ENCODE measurements at places on chromosomes 3 and 15.

GRCh38 chr3:60316121-60316797 is 935.0 kb downstream of the FHIT start:
- DNase-seq = no peak
- H3K36me3 ChIP-seq = no peaks in the 10 kb centered on the region
- no peak overlapping the region for H3K4me3 ChIP-seq
- H3K27me3 ChIP-seq = no peaks in the 10 kb centered on the region

GRCh38 chr3:185552358-185552877 is at the start of gene LIPH:
LIPH (minus strand) TSS chr3:185552588; CDS start chr3:185552471, 117 bp downstream.
- DNase-seq = no peak
- no peak within 1 kb of the TSS for H3K4me3 ChIP-seq
- H3K27ac ChIP-seq = no peak within 1 kb of the TSS
- H3K27me3 ChIP-seq = no peaks in the 10 kb centered on the region

GRCh38 chr3:39013289-39013688 is 38.5 kb downstream of the SCN11A start:
- no peak overlapping the region for H3K4me3 ChIP-seq
- no peaks in the 10 kb centered on the region for H3K4me1 ChIP-seq
- H3K27me3 ChIP-seq = no peaks in the 10 kb centered on the region

DNA sequence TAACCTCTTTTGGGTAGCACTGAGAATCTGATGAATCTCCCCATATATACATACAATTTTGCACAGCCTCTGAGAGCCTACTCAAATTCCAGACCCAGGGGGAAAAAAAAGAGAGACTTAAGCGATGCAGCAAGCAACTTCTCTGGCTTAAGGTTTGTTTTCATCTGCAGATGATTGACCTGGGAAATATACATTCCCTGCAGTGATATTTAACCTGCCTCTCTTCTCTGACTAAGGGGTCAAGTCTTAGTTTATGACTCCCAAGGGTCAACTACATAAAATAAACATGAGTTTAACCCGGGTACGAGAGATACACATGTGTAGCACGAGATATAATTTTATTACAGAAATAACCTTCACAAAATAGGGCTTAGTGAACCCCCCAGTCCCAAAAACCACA is 737.8 kb downstream of the TUSC7 start:
- no peaks in the 10 kb centered on the region for H3K36me3 ChIP-seq
- no peak for DNase-seq
- H3K4me1 ChIP-seq = no peaks in the 10 kb centered on the region
- no peaks in the 10 kb centered on the region for H3K27me3 ChIP-seq

DNA sequence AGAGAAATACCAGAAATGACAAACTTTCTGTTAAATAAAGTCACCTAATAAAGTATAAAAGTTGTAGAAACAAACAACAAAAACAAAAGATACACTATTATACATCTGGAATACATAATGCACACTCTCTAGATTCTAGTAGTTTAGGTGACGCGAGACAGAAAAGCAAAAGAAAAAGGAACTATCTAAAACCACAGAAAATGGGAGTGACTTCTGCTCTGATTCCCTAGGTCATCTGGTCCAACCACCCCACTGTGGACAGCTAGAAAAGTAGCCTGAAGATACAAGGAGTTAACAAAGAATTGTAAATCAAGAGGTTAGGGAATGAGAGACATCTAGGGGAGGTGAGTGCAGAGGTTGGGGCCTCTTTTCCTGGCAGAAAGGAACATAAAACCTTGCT is 39.1 kb downstream of the DHX36 start:
- no peaks in the 10 kb centered on the region for H3K27me3 ChIP-seq
- H3K4me3 ChIP-seq = no peak overlapping the region
- no peaks in the 10 kb centered on the region for H3K36me3 ChIP-seq
- no peak overlapping the region for H3K27ac ChIP-seq

DNA sequence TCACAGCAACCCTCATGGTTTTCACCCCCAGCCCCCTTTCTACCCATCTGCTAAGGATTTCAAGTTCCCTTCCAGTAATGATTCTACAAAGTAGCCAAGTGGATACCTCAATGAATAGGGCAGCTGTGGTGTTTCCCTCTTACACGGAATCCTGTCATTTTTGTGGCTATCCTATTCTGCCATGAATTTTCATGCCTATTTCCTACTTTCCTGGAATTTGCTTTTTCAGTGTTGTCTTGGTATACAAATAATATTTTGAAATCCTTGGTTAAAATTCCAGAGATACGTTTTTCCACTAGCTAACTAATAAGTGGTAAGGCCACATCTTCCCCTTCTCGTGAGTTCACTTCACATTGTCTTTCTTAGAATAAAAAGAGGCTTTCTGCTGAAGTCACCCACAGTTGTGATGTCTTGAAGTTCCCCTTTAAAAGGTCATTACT is 7.5 kb downstream of the ADPRH start:
- H3K27ac ChIP-seq = no peak overlapping the region
- DNase-seq = no peak
- H3K36me3 ChIP-seq = no peaks in the 10 kb centered on the region
- no peaks in the 10 kb centered on the region for H3K27me3 ChIP-seq
- no peaks in the 10 kb centered on the region for H3K4me1 ChIP-seq

- no peaks in the 10 kb centered on the region for H3K36me3 ChIP-seq
- H3K4me1 ChIP-seq = no peaks in the 10 kb centered on the region
- no peak for DNase-seq
- no peak overlapping the region for H3K4me3 ChIP-seq
- H3K27ac ChIP-seq = no peak overlapping the region
Measured at GRCh38 chr15:62649793-62650420, 392.6 kb upstream of the TPM1 start.

GRCh38 chr3:98917608-98918007 is 16.1 kb upstream of the DCBLD2 start:
- no peak for DNase-seq
- no peak overlapping the region for H3K27ac ChIP-seq
- H3K27me3 ChIP-seq = no peaks in the 10 kb centered on the region
- H3K36me3 ChIP-seq = no peaks in the 10 kb centered on the region
- no peak overlapping the region for H3K4me3 ChIP-seq

DNA sequence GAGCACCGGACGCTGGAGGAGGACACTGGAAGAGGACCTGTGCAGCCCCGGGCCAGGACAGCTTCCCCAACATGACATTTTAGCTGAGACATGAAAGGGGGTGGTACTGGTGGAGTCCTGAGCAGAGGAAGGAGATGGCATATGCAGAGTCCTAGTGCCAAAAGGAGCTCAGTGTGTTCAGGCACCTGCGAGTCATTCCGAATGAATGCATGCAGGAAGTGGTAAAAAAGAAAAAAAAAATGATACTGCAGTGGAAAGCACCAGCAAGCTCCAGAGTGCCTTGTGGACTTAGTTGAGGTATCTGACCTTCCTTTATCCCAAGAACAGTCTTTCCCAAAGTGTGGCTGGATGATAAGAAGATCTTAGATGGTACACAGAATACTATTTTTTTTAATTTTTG is 6.6 kb upstream of the ZNF148 start:
- H3K27ac ChIP-seq = no peak overlapping the region
- no peak overlapping the region for H3K4me3 ChIP-seq
- H3K27me3 ChIP-seq = no peaks in the 10 kb centered on the region
- peaks cover 5% of the 10 kb centered on the region for H3K4me1 ChIP-seq

GRCh38 chr3:50337175-50337861 is 3.3 kb downstream of the RASSF1 start:
- DNase-seq = peak; percentile 91
- H3K36me3 ChIP-seq = peaks cover 16% of the 10 kb centered on the region
- peaks cover 95% of the 10 kb centered on the region for H3K4me1 ChIP-seq
- H3K27me3 ChIP-seq = no peaks in the 10 kb centered on the region

GRCh38 chr3:105765308-105765639 is 103.5 kb downstream of the CBLB start:
- H3K4me1 ChIP-seq = peaks cover 13% of the 10 kb centered on the region
- no peak overlapping the region for H3K4me3 ChIP-seq
- peaks cover 4% of the 10 kb centered on the region for H3K36me3 ChIP-seq
- DNase-seq = no peak

GRCh38 chr15:89384176-89384604 is 49.6 kb upstream of the POLG start:
- no peak overlapping the region for H3K27ac ChIP-seq
- H3K4me1 ChIP-seq = no peaks in the 10 kb centered on the region
- no peak overlapping the region for H3K4me3 ChIP-seq
- peaks cover 42% of the 10 kb centered on the region for H3K27me3 ChIP-seq
- no peaks in the 10 kb centered on the region for H3K36me3 ChIP-seq
- no peak for DNase-seq

- H3K36me3 ChIP-seq = peaks cover 29% of the 10 kb centered on the region
- no peak overlapping the region for H3K4me3 ChIP-seq
- H3K27me3 ChIP-seq = no peaks in the 10 kb centered on the region
- H3K4me1 ChIP-seq = peaks cover 6% of the 10 kb centered on the region
- H3K27ac ChIP-seq = no peak overlapping the region
Measured at GRCh38 chr15:90645873-90646575, 71.1 kb upstream of the BLM start.

- no peaks in the 10 kb centered on the region for H3K36me3 ChIP-seq
- peak overlapping the region; percentile 62 for H3K27ac ChIP-seq
- no peaks in the 10 kb centered on the region for H3K27me3 ChIP-seq
- DNase-seq = no peak
- H3K4me1 ChIP-seq = peaks cover 30% of the 10 kb centered on the region
Measured at GRCh38 chr3:15528854-15529537, 7.5 kb upstream of the COLQ start.

- DNase-seq = no peak
- no peak overlapping the region for H3K27ac ChIP-seq
- H3K36me3 ChIP-seq = no peaks in the 10 kb centered on the region
- no peak overlapping the region for H3K4me3 ChIP-seq
- H3K27me3 ChIP-seq = no peaks in the 10 kb centered on the region
Measured at GRCh38 chr3:155164306-155164705, 84.2 kb downstream of the MME start.

GRCh38 chr15:48619446-48619845 is 26.1 kb downstream of the FBN1 start:
- no peaks in the 10 kb centered on the region for H3K27me3 ChIP-seq
- H3K4me1 ChIP-seq = no peaks in the 10 kb centered on the region
- DNase-seq = no peak
- no peak overlapping the region for H3K4me3 ChIP-seq
- no peaks in the 10 kb centered on the region for H3K36me3 ChIP-seq
- no peak overlapping the region for H3K27ac ChIP-seq

GRCh38 chr3:42562047-42562907 is 19.5 kb downstream of the SEC22C start:
- no peak for DNase-seq
- H3K36me3 ChIP-seq = peaks cover 63% of the 10 kb centered on the region
- H3K4me1 ChIP-seq = no peaks in the 10 kb centered on the region
- H3K4me3 ChIP-seq = no peak overlapping the region
- no peak overlapping the region for H3K27ac ChIP-seq

DNA sequence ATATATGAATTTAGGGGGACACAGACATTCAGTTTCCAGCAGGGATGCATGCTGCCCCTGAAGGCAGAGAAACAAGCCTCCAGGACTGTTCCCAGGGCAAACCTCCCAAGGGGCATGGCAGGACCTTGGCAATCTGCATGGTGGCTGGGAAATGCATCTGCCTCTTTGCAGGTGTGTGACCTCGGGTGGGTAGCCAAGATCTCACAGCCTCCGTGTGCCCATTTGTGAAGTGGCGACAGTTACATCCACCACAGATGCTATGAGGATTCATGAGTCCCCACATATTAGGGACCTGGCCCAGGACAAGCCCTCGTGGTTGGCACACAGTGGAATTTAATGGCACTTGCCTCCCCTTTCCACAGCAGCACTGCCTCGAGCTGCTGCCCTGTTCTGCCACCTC is 29.9 kb downstream of the SLC28A1 start:
- no peak for DNase-seq
- no peaks in the 10 kb centered on the region for H3K27me3 ChIP-seq
- H3K4me3 ChIP-seq = no peak overlapping the region
- no peaks in the 10 kb centered on the region for H3K4me1 ChIP-seq
- no peak overlapping the region for H3K27ac ChIP-seq

DNA sequence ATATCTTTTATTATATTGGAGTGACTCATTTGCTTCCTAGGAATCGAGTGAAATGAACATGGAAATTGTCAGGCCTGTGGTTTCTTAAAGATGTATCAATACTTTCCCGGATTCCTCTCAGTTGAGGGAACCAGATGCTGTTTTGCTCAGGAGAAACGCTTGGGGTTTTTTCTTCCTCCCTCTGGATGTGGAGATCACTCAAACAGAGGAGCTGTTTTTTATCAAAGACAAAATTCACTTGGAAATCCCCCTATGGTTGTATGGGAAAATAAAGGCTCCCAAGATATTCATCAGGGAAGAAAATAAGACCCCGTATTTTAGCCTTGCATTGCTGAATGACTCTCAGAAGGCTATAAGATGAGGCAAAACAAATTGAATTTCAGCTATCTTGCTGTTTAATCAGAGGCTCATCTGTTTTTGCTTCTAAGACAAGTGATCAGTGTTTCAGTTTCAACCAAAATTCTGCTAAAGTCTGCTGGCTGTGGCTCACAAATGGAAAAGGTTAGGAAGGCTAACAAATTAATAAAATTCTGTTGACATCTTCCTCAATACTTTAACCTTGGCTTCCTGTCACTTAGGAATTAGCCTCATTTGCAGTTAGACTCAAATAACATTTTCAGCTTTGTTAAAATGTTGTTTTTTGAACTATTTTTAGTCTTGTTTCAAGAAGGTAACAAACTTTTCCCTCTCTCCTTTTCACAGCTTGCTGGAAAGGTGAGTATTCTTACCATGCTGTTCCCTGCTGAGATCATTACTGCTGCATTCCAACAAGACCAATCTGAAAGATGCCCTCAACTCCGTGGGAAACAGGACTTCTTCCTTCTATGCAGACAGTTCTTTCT is 83.6 kb downstream of the COL6A5 start:
- no peaks in the 10 kb centered on the region for H3K36me3 ChIP-seq
- H3K4me1 ChIP-seq = no peaks in the 10 kb centered on the region
- no peak for DNase-seq
- H3K4me3 ChIP-seq = no peak overlapping the region
- H3K27me3 ChIP-seq = peaks cover 6% of the 10 kb centered on the region
- no peak overlapping the region for H3K27ac ChIP-seq

- H3K36me3 ChIP-seq = no peaks in the 10 kb centered on the region
- H3K27me3 ChIP-seq = no peaks in the 10 kb centered on the region
- H3K27ac ChIP-seq = no peak overlapping the region
- no peak overlapping the region for H3K4me3 ChIP-seq
- H3K4me1 ChIP-seq = no peaks in the 10 kb centered on the region
- peak; percentile 67 for DNase-seq
Measured at GRCh38 chr3:184540777-184541681, 20.6 kb upstream of the EPHB3 start.

DNA sequence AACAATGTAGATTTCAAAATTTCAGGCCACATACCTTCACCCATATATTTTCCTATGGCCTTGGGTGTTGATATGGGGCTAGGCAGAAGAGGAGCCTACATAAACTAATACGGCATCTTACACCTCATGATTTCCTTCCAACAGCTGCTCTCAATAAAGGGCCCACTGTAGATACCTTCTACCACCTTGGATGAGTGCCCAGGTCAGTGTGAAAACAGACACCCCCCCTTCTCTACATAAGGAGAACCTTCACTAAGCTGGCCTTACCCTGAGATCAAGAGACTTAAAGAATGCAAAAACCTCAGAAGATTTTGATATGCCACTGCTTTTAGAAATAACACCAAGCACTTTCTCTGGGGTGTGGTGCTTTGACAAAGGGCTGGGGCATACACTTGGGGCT is 42.7 kb downstream of the SH3BP5 start:
- H3K36me3 ChIP-seq = no peaks in the 10 kb centered on the region
- H3K27me3 ChIP-seq = no peaks in the 10 kb centered on the region
- peak overlapping the region; percentile 58 for H3K27ac ChIP-seq
- H3K4me3 ChIP-seq = no peak overlapping the region
- DNase-seq = no peak
